ENCODE measurements at places on chromosomes 4 and X.
A peak's percentile ranks its signal among the peaks of the same experiment; 100 is the strongest.

- DNase-seq = no peak
Observed at GRCh38 chrX:78886550-78886949, 58.6 kb upstream of the P2RY10 start.

DNA sequence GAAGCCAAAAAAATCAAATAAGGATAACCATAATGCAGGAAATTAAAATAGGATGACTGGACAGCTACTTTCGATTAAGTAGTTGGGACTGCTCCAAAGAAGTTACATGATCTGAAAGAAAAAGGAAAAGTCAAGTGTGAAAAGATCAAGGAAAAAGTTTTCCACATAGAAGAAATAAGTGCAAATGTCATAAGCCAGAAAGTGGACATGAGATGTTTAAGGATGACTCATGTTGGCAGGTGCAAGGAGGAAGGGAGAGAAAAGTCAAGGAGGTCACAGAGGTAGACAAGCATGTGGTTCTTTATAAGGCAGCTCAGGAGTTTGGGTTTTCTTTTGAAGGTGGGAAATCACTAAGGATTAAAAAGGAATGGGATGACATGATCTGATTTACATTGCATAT lies 89.8 kb upstream of the GPRIN3 start:
- DNase-seq = no peak

DNA sequence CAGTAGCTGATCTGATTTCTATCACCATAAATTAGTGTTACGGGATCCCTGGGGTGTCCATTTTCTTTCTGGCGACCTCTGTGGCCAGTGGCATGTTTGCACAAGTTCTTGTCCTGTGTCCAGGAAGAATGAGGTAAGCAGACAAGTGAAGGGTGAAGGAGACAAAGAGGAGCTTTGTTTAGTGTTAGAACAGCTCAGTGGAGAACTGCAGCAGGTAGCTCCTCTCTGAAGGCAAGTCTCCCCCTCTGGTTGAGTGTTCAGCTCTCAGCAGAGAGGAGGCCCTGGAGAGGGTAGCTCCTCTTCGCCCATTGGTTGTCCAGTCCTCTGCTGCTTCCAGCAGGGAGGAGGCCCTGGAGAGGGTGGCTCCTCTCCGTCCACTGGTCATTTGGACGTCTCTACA lies 47.2 kb downstream of the DMP1 start:
- no peak for DNase-seq

DNA sequence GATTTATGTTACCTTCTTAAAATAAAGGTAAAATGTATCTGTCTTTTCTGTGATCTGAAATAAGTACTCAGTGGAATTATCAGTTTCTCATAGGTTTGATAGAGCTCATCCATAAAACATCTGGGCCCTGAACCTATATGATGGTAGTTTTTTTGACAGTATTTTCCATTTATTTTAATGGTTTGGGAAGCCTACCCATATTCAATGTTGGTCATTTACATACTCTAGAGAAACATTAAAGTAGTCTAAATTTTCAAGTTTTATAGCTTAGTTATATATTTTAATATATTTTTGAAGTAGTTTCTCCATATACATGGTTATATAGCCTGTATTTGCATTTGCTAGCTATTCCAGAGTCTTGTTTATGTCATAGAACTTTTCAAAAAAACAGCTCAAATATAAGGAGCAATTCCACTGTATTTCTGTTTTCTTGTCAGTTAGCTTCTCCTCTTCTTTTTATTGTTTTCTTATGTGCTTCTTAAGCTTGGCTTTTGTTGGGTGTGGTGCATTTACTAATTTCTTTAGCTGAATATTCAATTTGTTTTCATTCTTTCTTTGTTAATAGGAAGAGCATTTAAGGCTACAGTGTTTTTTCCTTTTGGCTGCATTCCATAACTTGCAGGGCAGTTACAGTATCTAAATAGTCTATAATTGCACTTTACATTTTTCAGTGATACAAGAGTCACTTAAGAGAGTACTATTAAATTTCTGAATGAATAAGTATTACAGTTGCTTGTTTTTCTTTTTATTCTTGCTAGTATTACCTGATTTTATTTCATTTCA lies 181.4 kb downstream of the DKK2 start:
- DNase-seq = no peak

DNA sequence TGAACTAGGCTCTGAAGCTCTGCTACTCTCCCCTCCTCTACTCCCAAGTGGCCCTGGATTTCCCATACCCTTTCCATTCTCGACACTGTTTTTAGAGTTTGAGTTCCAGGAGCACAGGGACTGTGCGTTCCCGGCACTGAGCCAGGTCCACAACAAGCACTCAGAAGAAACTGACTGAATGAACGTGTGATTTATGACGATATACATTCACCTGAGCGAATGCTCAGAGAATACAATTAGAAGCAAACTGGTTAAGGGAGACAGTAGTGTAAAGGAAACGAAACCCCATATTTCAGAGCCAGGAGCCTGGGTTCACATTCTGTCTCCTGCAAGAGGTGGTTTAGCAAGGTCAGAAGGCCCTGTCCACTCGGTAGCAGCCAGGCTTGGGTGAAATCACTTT lies 1.4 kb upstream of the KIAA0232 start:
- DNase-seq = no peak

DNA sequence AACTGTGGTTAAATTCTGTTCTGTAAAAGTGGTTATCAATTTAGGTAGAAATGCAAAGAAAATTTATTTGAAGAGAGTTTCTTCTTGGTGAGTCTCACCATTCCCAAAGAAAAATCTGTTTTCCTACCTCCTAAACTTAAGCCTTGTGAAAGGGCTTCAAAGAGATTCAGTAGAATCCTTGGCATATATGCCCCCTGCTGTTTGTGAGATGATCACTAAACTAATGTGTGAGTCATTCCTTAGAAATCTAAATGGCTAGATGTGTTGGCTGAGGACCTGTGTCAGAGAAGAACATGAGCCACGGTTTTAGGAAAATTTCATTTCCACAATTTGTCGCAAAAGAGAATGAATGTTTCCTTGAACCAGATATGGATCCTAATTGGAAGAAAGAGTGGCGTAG lies 260.9 kb downstream of the SLC7A11 start:
- no peak for DNase-seq

- no peak for DNase-seq
Observed at GRCh38 chr4:122450847-122451246, 5.7 kb downstream of the IL2 start.

- DNase-seq = no peak
Observed at GRCh38 chrX:135273162-135273561, 21.3 kb downstream of the ETDA start.

DNA sequence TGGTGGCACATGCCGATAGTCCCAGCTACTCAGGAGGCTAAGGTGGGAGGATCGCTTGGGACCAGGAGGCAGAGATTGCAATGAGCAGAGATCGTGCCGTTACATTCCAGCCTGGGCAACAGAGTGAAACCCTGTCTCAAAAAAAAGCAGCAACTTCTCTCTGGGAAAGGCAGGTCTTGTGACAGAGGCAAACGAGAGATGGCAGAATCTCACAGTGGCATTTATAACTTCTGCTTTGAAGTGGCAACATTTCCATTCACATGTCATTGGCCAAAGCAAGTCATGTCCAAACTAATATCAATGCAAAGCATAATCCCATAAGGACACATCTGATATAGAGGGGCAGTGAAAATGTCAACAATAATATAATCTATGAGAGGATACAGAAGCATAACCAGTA lies 79.8 kb downstream of the PPEF2 start:
- no peak for DNase-seq

DNA sequence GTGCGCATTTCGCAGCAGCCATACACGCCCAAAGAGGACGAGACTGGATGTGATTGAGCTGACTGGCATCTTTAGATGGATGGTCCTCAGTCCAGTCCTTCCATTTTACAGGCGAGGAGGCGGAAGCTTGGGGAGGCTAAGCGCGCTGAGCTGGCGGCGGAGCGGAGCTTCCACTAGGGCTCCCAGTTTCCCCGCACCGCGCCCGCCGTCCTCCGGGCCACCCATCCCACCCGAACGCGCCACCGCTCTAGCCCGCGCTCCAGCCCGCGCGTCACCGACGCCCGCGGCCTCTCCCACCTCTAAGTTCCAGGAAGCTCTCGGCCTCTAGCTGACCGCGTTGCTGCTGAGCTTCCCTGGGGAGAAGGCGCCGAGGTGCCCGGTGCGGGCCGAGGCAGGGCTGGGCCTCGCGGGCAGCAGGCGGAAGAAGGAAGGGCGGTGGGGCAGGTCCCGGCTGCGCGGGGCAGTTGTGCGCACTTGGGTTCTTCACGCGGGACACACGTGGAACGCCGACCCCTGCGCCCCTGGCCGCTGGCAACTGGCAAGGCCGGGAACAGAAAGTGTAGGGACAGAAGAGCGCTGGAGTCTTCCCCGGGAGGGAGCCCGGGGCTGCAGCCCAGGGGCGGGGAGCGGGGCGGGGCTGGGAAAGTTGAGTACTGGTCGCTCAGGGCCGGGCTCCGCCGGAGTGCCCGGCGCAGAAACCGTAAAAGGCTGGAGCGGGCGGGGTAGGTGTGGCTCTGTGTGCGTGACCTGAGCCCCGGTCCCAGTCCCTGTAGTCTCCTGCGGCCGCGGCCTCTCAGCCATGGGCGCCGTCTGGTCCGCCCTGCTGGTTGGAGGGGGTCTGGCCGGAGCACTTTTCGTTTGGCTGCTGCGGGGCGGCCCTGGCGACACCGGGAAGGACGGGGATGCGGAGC lies at the start of gene STBD1:
Gene STBD1, plus strand, starts transcription at position 763 of the 911 bp plus-strand sequence. Its CDS starts 37 bp downstream, at position 800.
- peak; percentile 80 for DNase-seq

GRCh38 chr4:73870768-73871167 lies 1.6 kb downstream of the CXCL1 start:
- no peak for DNase-seq

DNA sequence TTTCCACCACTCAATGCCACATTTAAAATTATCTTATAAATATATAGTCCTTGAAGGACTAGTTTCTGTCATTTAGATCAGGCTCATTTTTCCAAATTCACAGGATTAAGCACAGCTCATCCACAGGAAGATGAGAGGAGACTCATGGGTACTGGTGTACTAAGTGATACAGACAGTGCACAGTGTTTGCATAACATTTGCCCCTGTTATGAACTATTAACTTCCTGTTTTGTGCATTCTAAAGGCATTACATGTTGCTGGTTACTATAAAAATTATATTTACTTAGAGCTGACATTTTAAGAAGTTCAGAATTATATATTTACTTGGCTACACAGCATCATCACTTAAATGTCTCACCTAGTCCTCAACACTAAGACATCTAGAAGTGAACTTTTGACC lies 772.0 kb downstream of the TECRL start:
- no peak for DNase-seq

DNA sequence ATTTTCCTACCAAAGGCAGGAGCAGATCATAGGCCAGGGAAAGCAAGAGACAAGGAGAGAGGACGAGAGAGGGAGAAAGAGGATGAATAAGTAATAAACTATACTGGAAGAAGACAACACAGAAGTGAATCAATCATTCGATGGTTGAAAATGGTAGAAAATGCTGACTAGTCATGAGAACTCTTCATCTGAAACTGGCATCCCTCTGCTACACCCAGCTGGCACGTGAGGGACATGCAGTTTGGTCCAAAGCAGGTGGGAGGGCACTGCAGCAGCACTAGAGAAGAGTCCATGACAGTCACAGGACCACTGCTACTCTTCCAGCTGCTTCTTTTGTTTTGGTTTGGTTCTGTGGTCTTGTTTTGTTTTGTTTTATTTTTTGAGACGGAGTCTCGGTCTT lies 74.1 kb downstream of the AFAP1 start:
- DNase-seq = no peak
